Globus pallidus (tissue), 1 donor: ENCODE measurements at places on chromosomes 1 and 21.

- DNase-seq: peak; percentile 1
Observed at GRCh38 chr1:45804669-45804969, 1.2 kb downstream of the MAST2 start.

- no peak for DNase-seq
Observed at GRCh38 chr21:29176471-29177120, 46.2 kb downstream of the MAP3K7CL start.

DNA sequence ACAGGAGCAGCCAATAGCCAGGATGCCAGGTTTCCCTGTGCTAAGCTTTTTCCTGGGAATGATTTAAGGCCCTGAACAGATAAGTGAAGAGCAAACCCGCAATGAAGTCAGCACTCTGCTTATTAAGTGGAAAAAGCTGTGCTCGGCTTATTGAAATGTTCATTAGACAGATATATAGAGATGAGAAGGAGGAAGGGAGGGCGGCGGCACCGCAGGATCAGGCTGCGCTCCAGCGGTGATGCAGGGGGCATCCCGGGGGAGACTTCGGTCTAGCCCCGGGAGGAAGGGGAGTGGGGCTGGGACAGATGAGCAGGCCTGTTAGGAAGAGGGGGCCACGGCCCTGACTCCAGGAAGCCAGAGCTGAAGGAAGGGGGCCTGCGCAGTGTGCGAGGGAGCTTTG lies 115.0 kb downstream of the TMEM53 start:
- DNase-seq: no peak

DNA sequence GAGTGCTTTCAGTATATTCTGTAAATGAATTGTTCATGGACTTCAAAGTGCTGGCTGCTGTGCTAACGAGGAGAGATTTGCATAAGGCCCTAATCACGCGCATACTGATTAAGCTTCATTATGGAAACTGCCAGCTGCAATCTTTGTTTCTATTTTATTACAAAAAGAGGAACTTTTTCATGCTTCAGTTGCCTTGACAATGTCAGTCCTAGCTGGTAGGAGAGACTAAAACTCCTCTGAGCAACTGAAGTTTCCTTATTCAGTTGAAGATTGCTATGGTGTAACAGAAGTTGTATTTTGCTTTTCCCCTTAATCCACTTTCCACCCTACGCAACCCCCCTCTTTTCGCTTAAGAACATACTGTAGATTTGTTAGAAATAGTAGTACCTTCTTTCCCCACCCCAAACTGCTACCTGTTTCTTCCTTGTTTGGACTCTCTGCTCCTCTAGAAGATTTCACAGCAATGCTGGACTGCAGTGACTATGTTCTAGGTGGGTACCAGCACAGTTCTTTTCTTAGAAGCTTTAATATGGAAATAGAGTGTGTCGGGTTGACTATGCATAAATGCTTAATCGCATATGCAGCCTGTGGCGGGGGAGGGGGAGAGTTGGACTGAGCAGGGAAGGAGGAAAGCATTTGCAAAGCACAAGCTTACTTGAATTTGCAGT lies 108.3 kb downstream of the POU2F1 start:
- DNase-seq: peak; percentile 84

GRCh38 chr1:151289080-151289935 lies 7.2 kb downstream of the ZNF687 start:
- DNase-seq: no peak

DNA sequence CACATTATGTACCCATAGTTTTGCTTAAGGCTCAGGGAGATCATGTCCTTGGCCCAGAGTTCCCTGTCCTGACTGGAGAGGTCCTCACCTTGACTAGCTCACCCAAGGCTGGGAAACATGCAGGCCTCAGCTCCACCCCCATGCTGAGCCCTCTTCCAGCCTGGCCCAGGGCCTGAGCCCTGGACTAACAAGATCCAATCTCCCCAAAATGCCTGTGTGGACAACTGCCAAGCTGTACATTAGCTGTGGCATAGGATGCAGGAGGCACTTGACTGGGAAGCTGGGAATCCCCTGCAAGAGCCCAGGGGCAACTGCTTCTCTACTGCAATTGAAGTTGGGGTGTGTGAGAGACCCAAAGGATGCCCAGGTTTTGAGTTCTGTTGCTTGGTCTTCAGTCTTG lies 2.1 kb downstream of the LINGO4 start:
- DNase-seq: no peak

GRCh38 chr1:34864759-34865158 lies 5.2 kb upstream of the SMIM12 start:
- no peak for DNase-seq

- no peak for DNase-seq
Observed at GRCh38 chr1:152049291-152050083, 12.7 kb upstream of the S100A11 start.

DNA sequence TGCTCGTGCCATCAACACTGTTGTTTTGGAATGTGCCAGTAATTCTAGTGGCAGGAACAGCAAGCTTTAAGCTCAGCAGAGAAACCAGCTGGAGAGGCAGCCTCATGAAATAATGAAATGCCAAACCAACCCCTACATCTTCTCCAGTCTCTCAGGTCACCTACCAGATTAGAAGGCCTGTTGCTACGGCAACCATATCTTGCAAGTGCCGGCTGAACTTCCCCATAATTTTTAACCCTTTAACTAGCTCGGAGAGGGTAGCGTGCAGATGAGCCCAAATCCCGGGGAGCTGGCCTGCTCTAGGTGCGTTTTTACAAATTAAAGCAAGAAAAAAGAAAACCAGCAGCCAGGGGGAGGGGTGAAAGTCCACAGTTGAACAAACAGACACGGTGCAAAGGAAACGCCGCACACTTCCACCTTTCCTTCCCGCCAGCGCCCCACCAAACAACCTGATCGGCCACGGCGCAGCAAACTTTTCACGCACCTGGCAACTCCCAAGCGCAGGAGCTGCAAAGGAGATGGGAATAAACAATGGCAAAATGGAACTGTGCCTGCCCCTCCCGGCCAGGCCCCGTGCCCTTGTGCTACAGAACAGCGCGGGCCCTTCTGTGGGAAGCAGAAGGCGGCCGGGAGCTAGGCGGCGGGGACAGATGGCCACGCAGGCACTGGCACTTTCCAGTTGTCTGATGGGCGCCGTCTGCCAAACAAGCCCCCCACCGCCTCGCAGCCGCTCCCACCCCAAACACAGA lies 50.1 kb downstream of the SSBP3 start:
- DNase-seq: no peak

- no peak for DNase-seq
Observed at GRCh38 chr1:185853739-185854138, 119.5 kb downstream of the HMCN1 start.
